ENCODE measurements at places on chromosomes 3 and 15. TPM values are rescaled to one million over a fixed set of nuclear protein-coding genes. Genes with fewer than 3 reads are reported as not detected.

DNA sequence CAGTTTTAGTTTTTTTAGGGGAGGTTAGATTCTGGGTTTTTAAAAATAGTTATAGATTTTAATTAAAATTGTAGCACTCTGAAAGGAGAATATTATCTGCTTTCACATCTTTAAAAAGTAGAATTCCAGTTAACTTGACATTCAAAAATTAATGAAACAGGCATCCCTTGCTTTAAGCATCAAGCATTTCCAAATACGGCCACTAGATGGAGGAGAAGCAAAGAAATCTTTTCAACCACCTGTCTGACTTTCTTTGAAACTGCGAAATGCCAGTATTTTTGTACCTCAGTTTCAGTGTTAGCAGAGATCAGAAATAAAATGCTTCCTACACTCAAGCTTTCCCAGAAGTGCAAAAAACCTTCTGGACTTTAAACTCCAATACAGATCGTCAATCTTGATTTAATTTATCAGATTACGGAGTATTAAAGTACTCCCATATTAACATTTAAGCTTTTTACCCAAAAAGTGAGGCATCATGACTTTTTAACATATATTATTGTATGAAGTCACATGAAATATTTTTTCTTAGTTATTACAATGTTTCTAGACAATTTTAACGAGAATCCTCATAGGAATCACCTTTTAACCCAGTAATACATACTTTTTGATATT lies 153.3 kb downstream of the P3H2 start:
- DNase-seq: no peak

GRCh38 chr15:67784856-67785430 lies 40.4 kb upstream of the SKOR1 start:
- DNase-seq: no peak

- DNase-seq: no peak
Measured at GRCh38 chr3:176193032-176193730, 1004.1 kb downstream of the TBL1XR1 start.

SUCNR1 gene
- total RNA-seq: not detected

Measured in endodermal cell (in vitro differentiated cells).